ENCODE measurements at places on chromosomes 2 and 18. TPM values are rescaled to one million over a fixed set of nuclear protein-coding genes. Genes with fewer than 3 reads are reported as not detected.
A peak's percentile ranks its signal among the peaks of the same experiment; 100 is the strongest.

The MAL gene
- not detected for polyA plus RNA-seq

The UGT1A6 gene
- not detected for polyA plus RNA-seq

The NCKAP5 gene
- 0.02 TPM for polyA plus RNA-seq

The IL36RN gene
- not detected for polyA plus RNA-seq

The MTCL1 gene
- 28.0 TPM for polyA plus RNA-seq

The ERMN gene
- polyA plus RNA-seq, result not detected

The APLF gene
- polyA plus RNA-seq, result 1.1 TPM

The PELI1 gene
- 5.6 TPM for polyA plus RNA-seq

DNA sequence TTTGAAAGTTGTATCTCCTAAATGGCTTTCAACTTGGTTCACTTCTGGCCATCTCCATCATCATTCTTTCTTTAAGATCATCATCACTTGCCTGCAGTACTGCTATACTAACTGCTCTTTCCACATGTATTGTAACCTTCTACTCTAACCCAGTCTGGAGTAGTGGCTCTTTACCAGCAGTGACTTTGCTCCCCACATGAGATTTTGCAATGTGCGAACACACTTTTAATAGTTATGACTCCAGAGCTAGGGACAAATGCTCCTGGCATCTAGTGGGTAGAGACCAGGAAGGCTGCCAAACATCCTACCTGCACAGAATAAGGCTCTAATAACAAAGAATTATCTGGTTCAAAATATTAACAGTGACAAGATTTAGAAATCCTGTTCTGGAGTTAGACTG lies 243.8 kb downstream of the XIRP2 start:
- no peak for DNase-seq

GRCh38 chr18:8496186-8496585 lies 113.1 kb upstream of the RAB12 start:
- DNase-seq, result no peak

DNA sequence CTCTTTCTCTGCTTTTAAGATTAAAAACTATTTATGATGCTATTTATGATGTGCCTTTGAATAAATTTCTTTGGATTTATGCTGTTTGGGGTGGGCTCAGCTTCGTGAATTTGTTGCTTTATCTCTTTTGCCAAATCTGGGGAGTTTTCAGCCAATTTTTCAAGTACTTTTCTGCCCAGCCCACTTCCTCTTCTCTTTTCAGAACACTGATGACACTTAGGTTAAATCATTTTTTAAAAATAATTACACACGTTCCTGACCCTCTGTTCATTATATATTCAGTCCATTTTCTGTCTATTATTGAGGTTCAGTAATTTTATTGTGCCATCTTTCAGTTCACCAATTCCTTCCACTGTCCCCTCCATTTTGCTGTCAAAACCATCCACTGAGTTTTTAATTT lies 14.8 kb upstream of the BCL2L11 start:
- DNase-seq, result no peak

DNA sequence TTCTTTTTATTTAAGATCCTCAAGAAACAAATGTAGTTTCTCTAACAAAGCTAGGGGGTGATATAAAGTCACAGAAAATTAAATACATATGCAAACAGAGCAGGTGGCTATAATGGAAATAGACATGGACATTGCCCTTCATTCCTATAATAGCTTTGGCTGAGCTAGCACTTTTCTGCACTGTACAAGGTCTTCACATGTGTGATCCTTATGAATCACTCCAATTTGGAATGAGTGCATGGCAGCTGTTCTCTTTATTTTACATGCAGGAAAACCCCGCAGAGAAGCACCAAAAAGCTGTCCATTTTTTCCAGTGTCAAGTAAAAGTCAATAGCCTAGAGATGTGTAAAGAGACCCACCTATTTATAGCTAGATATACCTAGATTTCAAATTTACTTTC lies 747.4 kb upstream of the SLC8A1 start:
- no peak for DNase-seq

GRCh38 chr18:42414756-42415454 lies 459.9 kb downstream of the PIK3C3 start:
- no peak for DNase-seq

GRCh38 chr2:156703642-156704041 lies 267.5 kb downstream of the GPD2 start:
- no peak for DNase-seq

DNA sequence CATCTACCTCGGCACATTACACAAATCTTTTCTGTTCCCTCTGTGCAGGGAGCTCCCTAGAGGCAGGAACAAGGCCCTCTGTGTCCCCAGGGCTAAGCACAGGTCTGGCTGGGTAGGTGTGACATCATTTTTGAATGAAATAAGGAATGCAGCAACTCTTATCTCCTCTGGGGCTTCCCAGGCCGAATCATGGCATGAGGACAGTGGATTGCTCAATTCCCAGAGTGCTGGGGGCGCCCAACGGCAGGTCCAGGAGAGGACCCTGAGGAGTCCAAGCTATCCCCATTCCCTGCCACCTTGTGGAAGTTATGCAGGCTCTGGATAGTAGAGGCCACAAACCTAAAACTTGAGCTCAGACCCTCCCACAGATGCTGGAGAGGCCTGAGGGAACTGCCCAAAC lies 158.0 kb upstream of the RAB6C start:
- DNase-seq, result no peak

- no peak for DNase-seq
Observed at GRCh38 chr2:16318051-16318450, 347.6 kb downstream of the CYRIA start.

DNA sequence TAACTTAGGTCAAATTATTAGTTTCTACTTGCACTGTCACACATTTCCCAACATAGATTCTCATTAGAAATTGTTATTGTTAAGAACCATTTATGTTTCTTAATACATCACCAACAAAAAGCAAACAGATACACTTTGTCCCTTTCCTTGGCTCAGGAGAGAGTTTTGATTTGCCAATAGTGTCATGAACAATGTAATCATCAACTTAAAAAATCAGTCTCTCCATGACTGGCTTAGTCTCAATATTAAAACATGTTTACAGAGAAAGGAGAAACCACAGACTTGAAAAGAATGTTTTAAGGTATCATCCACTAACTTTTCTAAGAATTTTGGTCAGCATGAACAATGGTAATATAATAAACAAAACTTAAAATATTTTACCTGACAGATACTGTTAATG lies 416.5 kb upstream of the KCNH7 start:
- no peak for DNase-seq

DNA sequence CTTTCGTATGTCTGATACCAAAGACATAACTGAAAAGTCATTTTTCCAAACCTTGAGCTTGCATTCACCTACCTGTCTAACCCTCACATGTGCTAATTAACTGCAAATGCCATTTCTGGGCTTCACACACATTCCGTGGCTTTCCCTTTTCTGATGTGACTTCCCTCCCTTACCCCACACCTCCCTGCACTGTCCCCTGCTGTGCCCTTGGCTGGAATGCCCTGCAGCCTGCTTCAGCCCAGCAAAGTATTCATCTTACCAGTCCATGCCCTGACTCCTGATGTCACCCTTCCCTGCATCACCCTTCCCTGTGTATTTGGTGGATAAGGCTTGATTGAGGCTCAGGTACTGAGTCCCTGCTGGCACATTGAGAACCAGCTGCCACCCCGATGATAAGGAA lies 12.2 kb downstream of the RETSAT start:
- DNase-seq, result no peak

DNA sequence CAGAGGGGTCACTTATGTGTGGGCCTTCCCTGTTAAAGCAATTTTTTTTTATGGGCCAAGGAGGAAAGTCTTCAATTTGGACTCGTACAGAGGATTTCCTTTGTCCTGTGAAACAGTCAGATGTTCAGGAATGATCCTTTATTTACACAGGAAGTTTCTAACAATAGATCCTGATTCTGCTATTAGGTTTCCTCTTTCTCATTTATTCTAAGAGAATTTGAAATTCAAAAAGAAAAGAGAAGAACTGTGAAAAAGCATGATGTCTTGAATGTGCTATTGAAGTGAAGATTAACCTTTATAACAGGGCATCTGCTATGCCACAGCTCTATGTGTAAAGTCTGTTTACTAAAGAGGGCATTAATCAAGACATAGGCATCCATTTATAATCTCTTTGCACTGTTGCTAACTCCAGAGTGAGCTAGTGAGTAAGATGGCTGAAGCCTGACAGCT lies 105.3 kb upstream of the FAM98A start:
- no peak for DNase-seq

DNA sequence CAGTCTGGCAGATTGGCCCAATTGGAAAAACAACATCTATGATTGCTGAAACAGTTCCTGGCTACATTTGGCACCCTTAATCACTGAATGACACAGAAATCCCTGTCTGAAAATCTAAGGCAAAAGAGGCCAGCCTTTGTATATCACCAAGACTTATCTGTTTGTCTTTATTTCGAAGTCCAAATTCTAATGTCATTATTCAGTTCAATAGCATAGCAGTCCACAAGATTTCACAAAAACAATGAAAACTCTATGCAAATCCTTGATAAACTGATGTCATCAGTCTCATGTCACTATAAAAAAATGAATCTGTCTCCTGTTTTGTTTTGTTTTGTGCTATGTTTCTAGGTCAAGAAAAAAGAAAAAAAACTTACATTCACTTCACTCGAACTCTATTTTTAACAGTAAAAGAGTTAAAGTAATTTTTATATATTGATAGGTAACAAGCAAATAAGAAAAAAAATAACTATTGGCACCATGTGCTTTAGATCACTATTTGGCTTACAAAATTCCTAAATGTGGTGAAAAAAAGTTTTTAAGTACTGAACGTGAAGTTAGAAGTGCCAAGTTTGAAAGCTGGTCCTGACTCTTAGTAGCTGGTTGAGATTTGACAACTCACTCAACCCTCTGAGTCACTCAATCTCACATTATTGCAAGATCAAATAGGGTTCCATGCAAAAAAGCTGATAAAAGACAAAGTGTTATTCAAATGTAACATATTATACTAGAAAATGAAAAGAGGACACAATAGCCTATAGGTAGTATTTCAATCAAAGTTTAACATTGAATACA lies 359.3 kb downstream of the IRS1 start:
- DNase-seq, result no peak

DNA sequence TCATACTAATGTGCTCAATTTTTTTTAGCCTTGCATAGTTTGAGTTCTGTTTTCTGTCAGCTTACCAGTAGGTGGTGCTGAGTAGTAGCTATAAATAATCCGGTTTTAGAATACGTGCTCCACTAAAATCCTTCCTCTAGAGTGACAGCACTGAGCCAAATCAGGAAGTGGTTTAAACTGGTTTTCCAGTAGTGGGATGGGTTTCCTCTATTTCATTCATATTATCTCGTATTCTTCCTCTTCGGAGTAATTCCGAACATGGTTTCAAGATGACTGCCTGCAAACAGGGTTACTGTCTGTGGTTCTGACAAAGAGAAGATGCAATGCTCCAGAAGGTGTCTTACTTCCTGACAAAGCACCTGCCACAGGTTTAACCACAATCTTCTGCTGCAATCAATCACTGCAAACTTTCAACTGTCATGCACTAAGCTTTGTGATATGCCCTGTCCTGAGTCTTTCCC lies 496.9 kb upstream of the VRK2 start:
- DNase-seq, result no peak

- no peak for DNase-seq
Observed at GRCh38 chr18:8944871-8945245, 157.6 kb upstream of the NDUFV2 start.

DNA sequence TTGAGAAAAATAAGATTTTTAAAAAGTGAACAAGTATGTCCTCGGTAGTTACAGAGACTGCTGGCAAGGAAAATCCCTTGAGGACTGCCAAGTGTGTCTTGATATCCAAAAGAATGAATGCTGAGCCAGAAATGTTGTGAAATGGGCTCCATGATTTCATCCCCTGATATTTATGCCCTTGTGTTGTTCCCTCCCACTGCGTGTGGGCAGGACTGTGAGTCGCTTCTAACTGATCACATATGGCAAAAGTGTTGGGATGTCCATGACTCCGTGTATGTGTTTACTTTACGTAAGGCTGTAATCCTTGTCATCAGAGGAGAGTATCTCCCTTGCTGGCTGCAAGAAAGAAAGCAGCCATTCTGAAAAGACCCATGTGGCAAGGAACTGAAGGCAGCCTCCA lies 285.1 kb downstream of the SS18 start:
- no peak for DNase-seq

GRCh38 chr2:153819501-153819900 lies 52.2 kb upstream of the GALNT13 start:
- no peak for DNase-seq

- no peak for DNase-seq
Observed at GRCh38 chr2:32752205-32752604, 124.4 kb downstream of the TTC27 start.

DNA sequence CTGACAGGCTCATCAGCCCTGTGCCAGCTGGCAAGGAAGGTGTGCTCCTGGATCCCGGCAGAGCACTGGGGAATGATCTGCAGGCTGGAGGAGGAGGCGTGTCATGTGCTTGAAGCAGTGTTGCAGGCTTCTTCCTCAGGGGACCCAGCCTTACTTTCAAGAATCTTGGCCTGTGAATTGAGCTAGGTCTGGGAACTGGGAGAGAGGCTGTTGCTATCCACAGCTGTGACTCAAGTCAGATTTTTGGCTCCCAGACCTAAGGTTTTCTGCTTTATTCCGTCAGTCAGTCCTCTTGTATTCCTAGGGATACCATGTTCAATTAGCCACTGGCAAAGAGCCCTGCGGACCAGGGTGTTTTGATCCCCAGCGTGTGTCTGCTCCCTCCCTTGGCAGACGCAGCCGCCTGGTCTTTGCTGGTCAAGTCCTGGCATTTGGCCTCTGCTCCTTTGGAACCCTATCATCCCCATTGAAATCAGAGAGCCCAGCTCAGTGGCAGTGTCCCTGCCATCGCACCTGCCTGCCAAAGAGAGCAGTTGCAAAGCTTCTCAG lies 32.4 kb downstream of the ASB1 start:
- no peak for DNase-seq

GRCh38 chr2:69554981-69555380 lies 88.6 kb downstream of the AAK1 start:
- DNase-seq, result no peak

GRCh38 chr2:231674587-231675338 lies 33.6 kb upstream of the PTMA start:
- DNase-seq, result peak; percentile 90
